D341Med (cell line): ENCODE measurements at places on chromosomes 12 and 14.
A peak's percentile ranks its signal among the peaks of the same experiment; 100 is the strongest.

DNA sequence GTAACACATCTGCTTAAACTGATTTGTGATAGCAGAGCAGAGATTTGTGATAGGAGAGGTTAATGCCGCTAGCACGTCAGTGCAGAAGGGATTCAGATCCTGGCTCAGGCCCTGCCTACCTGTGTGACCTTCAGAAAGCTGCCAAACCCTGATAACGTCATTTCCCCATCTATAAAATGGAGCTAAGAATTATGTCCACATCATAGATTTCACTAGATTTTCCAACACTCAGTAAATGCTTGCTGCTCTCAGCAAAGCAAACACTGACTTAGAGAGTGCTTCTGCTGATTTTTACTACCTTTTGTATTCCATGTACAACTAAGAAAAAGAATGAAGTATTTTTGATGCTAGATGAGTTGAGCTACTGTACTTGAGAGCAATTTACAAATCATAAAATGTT, 261.4 kb downstream of the ITPR2 start:
- no peak for DNase-seq

GRCh38 chr14:89012282-89013097, 188.0 kb downstream of the TTC8 start:
- no peak for DNase-seq

GRCh38 chr12:53105712-53106439, 2.6 kb downstream of the SOAT2 start:
- DNase-seq = no peak

GRCh38 chr12:115297445-115297844, 613.5 kb upstream of the TBX3 start:
- DNase-seq = no peak

DNA sequence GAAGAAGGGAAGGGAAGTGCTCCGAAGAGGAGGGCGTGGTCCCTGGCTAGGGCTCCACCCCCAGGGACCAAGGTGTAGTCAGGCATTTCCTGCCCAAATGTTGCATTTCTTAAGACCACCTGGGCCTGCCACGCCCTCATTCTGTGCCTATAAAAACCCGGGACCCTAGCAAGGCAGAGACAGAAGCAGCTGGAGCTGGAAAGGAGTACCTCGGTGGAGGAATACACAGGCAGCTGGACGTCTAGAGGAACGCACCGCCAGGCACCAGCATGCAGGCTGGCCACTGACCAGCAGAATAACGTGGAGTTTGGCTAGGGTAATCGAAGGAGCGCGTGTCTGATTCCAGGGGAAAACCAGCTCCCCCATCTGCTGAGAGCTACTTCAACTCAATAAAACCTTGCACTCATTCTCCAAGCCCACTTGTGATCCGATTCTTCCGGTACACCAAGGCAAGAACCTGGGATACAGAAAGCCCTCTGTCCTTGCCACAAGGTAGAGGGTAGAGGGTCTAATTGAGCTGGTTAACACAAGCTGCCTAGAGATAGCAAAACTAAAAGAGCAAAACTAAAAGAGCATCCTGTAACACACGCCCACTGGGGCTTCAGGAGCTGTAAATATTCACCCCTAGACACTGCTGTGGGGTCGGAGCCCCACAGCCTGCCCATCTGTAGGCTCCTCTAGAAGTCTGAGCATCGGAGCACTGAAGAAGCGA, 21.0 kb downstream of the CFL2 start:
- no peak for DNase-seq

- DNase-seq = no peak
Measured at GRCh38 chr14:24700511-24700910, 66.5 kb upstream of the GZMB start.

DNA sequence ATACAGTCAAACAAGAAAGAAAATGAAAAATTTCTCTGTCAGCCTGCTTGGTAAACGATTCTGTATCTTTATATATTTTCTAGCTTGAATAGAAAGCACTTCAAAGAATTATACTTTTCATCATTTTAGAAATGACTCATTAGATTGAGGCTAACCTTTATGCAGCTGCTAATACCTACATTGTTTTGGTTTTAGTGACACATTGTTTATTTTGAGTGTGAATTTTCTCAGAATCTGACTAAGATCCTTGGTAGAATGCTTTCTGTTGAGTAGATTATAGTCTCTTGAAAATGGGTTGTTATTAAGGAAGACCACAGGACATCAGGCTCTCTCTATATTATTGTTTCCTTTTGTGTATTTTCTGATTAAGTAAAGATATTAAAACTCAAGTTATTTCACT, at the start of gene PMCH:
Gene PMCH (minus strand): TSS at position 45 of the 400 bp plus-strand sequence. CDS start 63 bp downstream, outside the sequence.
- DNase-seq = no peak

DNA sequence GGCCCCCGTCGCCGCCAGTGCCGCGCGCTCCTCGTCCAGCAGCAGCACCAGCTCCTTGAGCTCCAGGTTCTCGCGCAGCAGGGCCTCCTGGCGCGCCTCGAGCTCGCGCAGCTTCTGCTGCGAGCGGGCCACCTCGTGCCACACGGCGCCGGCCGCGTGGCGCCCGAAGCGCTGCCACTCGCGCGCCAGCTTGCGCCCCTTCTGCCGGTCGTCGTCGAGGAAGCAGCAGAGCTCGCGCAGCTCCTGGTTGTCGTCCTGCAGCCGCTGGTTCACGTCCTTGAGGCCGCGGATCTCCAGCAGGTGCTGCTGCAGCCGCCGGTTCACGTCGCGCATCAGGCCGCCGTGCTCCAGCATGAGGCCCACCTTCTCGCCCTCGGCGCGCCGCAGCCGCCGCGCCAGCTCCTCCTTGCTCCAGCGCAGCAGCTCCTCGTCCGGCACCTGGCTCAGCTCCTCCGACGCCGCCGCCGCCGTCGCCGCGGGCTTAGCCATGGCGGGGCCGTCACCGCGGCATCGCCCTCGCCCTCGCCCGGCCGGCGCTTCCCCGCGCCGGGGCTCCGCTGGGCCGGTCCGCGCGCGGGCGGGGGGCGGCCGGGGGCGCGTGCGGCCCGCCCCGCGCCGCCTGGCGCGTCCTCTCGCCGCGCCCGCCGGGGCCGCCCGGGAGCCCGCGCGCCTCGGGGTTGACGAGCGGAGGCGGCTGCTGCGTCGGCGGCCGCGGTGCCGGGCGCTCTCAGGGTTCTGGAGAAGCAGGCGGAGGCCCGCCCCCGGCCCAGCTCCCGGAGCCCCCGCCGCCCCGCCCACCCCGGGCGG, at the start of gene CCDC85C:
Gene CCDC85C (minus strand): TSS at position 737 of the 807 bp plus-strand sequence. CDS start 248 bp downstream, at position 489.
- DNase-seq = peak; percentile 70

GRCh38 chr12:47105914-47106674, 26.3 kb upstream of the AMIGO2 start:
- no peak for DNase-seq

GRCh38 chr12:20269337-20270067, 98.8 kb upstream of the PDE3A start:
- DNase-seq = no peak

- no peak for DNase-seq
Measured at GRCh38 chr12:6262623-6263022, 47.9 kb upstream of the PLEKHG6 start.

- DNase-seq = peak; percentile 55
Measured at GRCh38 chr14:77965919-77966435, 166.1 kb downstream of the ADCK1 start.

DNA sequence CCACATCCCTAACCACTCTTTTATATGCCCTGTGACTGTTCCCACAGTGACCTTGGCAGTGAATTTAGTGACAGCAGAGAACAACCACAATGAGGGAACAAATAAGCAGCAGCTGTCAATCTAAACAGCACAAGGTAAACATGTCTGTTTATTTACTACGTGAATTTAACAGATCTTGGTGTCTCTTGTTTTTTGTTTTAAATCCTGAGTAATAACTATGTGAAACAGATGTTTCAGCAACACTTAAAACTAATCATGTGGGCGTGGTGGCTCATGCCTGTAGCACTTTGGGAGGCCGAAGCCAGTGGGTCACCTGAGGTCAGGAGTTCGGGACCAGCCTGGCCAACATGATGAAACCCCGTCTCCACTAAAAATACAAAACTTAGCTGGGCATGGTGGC, 17.0 kb upstream of the CFAP54 start:
- no peak for DNase-seq

GRCh38 chr14:22577334-22577908, 11.6 kb downstream of the DAD1 start:
- no peak for DNase-seq

- DNase-seq = no peak
Measured at GRCh38 chr14:87155856-87156488, 837.0 kb downstream of the GALC start.

DNA sequence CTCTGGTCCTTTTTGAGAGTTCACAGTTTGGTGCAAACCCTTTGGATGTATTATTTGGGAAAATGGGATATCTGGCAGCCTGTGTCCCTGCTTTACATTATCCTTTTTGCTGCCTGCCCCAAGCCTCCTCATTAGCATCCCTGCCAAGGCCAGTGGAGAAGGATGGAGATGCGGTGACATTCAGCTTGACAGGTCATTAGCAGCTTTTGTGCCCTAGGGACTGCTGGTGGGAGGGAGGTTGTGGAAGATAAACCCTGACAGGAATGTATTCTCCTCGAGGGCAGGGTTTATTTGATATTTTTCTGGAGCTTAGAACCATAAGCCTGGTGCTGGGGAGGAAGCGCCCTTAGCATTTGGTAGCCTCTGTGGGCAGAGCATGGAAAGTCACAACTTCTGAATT, 49.3 kb downstream of the PTPN11 start:
- no peak for DNase-seq

DNA sequence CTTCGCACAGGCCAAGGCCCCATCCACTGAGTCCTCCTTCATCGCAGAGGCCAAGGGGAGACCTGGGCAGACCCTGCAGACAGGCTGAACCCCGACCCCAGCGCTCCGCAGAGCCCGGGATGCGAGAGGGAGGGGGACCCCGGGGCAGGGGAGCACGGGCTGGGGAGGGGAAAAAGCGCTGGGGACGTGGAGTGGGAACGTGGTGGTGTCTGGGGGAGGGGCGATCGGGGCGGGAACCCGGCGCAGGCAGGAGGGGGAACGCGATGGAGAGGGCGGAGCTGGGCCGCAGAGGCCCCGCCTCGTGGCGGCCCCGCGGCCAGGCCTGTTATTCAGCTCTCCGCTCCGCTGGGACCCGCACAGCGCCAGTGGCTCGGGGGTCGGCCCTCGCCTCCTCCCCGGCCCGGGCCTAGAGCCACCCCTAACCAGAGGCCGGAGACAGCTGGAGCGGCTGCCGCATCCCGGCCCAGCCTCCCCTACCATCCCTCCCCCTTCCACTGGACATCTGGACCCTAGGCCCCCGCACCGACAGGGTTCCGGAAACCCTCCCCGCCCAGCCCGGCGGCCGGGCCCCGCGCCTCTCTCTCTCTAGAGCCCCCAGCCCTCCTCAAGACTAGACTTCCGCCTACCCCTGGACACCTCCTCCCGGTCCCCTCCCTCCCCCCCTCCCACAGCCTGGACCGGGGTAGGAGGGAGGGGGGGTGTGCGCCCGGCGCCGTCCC, at the start of gene ARHGEF25:
Gene ARHGEF25 (plus strand): TSS at position 328 of the 719 bp plus-strand sequence. CDS start 460 bp downstream, outside the sequence.
- DNase-seq = peak; percentile 95

DNA sequence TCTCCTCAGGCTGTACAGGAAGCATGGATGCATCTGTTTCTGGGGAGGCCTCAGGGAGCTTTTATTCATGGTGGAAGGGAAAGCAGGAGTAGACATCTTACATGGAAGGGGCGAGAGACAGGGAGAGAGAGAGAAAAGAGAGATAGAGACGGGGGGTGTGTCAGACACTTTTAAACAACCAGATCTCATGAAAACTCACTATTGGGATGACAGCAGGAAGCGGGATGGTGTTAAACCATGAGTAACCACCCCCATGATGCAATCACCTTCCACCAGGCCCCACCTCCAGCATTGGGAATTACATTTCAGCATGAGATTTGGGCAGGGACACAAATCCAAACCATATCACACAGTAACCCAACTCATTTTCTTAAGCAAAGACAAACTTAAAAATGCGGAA, 110.0 kb upstream of the EEA1 start:
- DNase-seq = no peak

DNA sequence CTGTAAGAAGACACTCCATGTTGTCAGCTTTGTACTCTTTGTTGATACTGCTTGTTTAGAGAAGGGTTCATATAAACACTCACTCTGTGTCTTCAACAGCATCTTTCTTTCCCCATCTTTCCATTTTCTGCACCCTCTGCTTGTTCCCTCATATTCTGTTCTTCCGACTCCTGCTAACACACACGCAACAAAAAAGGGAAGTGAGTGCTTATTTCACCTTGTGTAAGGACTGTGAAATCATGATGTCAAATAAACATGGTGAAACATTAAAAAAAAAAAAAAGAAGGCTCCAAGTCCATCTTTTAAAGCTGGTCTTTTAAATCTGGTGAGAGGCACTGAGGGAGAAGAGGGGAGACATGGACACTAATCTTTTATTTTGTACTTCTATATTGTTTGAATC, 145.4 kb downstream of the RPAP3 start:
- no peak for DNase-seq

DNA sequence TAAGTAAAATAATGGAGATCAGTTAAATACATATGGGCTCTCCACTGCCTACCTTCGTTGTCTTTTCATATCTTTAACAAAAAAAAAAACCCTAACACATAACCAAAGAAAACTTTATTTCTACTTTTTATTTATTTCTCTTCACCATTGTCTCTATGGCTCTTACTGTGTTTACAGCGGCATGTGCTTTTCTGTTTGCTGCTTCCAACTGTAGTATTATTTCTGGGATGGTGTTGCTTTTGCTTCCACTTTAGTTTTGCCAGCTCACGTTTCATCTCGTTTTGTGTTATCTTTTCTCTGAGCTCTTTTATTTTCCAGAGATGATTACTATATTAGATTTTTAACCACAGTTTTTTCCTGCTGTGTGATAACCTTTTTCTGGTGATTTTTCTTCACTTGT, 46.1 kb downstream of the KTN1 start:
- no peak for DNase-seq

DNA sequence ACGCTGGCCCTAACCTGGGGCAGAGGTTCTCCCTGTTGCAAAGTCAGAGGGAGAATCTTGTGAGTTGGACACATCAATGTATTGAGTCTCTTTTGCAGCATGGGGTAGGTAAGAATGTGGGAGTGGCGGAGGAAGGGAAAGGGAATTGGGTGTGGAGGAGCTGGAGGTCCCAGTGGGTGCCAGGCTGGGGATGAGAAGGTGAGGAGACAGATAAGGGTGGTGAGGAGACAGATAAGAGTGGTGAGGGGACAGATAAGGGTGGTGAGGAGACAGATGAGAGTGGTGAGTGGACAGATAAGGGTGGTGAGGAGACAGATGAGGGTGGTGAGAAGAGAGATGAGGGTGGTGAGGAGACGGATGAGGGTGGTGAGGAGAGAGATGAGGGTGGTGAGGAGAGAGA, 72.9 kb upstream of the SFSWAP start:
- no peak for DNase-seq

- no peak for DNase-seq
Measured at GRCh38 chr12:109277899-109278762, 31.0 kb downstream of the FOXN4 start.

GRCh38 chr14:68772761-68773381, 20.0 kb downstream of the ZFP36L1 start:
- DNase-seq = no peak

DNA sequence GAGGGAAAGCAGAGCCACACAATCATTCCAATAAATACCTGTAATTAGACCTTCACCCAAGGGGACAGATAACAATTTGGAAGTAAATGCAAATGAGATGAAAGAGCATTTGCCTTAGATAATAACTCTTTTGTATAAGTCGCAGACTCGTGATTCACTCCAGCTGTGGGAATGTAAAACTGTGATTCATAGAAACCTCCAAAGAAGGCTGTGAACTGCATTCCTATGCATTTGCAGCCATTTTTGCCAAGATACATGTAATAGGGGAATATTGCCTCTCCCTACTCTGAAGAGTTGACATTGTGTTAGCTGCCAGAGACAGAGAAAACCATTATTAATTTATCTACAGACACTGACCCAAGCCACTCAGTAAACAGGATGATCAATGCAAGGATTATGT, 181.9 kb upstream of the ARHGAP5 start:
- no peak for DNase-seq

GRCh38 chr12:93192878-93193277, 184.8 kb upstream of the NUDT4 start:
- DNase-seq = no peak
